ENCODE measurements at places on chromosomes 1 and 21.

- H3K4me1 ChIP-seq: no peaks in the 10 kb centered on the region
- peaks cover 6% of the 10 kb centered on the region for H3K36me3 ChIP-seq
- no peak overlapping the region for H3K4me3 ChIP-seq
- no peaks in the 10 kb centered on the region for H3K27me3 ChIP-seq
Observed at GRCh38 chr1:246837418-246838117, 94.2 kb downstream of the AHCTF1 start.

DNA sequence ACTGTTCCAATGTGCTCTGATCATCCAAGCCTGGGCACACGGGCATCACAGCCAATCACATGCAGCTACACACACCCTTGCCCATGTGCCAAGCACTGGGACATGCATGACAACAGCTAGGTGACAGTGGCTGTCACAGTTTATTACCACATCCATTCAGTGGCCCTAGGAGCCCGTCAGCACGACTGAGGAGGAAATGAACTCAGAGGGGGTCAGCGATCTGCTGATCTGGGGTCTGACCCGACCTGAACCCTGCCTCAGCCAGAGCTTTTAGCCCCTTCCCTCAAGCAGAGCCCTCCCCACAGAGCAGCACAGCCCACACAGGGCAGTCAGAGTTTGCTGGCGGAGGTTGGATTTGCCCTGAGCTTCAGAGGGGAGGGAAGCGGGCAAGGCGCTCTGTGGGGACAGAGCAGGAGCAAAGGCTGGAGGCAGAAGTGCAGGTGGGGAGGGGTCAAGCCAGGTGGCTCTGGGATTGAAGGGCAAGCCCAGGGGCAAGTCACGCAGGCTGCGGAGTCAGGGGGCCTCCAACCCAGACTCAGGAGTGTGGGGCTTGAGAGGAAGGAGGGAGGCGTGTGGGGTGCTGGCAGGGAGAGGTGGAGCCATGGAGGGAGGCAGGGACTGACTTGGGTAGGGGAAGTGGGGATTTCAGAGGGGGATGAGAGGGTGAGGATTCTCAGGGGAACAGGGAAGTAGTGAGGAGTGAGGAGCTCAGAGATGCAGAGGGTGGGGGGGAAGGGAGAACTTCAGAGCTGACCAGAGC lies 10.4 kb downstream of the SH3BGRL3 start:
- peaks cover 10% of the 10 kb centered on the region for H3K4me1 ChIP-seq
- DNase-seq: no peak
- peak overlapping the region; percentile 60 for H3K27ac ChIP-seq
- H3K36me3 ChIP-seq: no peaks in the 10 kb centered on the region
- H3K27me3 ChIP-seq: no peaks in the 10 kb centered on the region
- no peak overlapping the region for H3K4me3 ChIP-seq

- no peak overlapping the region for H3K4me3 ChIP-seq
- no peaks in the 10 kb centered on the region for H3K36me3 ChIP-seq
- peaks cover 27% of the 10 kb centered on the region for H3K4me1 ChIP-seq
- no peaks in the 10 kb centered on the region for H3K27me3 ChIP-seq
Observed at GRCh38 chr21:34336245-34336644, 27.6 kb upstream of the KCNE2 start.

DNA sequence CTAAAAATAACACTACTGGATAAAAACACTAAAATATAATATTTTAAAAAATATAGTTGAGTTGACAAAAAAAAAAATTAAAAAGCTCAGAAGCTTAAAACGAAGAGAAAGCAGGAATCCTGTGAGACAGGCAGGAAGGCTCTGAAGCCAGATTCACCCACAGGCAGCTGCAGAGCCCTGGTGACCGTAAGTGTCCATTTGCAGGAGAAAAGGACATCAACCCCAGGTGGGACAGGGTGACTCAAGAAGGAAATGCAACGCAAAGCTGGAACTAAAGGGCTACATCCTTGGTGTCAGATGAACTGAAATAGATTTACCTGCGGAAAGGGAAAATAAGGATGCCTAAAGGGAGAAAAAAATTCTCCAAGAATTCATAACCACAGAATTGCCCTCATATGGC lies 46.8 kb downstream of the USP24 start:
- no peak for DNase-seq
- peaks cover 17% of the 10 kb centered on the region for H3K36me3 ChIP-seq
- H3K4me1 ChIP-seq: no peaks in the 10 kb centered on the region

DNA sequence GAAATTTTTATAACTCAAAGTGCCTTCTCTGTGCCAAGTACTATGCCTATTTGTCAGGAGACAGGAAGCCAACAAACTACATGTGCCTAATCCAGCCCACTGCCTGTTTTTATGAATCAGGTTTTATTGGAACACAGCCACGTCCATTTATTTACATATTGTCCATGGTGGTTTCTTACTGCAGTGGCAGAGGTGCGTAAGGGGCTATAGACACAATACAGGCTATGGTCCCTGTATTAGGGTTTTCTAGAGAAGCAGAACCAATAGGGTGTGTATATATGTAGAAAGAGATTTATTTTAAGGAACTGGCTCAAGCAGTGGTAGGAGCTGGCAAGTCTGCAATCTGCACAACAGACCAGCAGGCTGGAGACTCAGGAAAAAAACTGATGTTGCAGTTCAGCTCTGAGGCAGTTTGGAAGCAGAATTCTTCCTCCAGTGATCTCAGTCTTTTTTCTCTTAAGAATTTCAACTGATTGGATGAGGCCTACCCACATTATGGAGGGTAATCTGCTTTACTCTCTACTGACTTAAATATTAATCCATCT lies 15.4 kb downstream of the PPIE start:
- H3K27me3 ChIP-seq: no peaks in the 10 kb centered on the region
- no peak overlapping the region for H3K4me3 ChIP-seq
- peak overlapping the region; percentile 71 for H3K27ac ChIP-seq
- H3K36me3 ChIP-seq: peaks cover 54% of the 10 kb centered on the region

GRCh38 chr1:227899820-227900449 lies 47.8 kb downstream of the WNT9A start:
- H3K27me3 ChIP-seq: no peaks in the 10 kb centered on the region
- no peak overlapping the region for H3K27ac ChIP-seq
- no peak overlapping the region for H3K4me3 ChIP-seq
- H3K4me1 ChIP-seq: no peaks in the 10 kb centered on the region

GRCh38 chr1:154316704-154317103 lies 4.2 kb upstream of the AQP10 start:
- no peaks in the 10 kb centered on the region for H3K4me1 ChIP-seq
- H3K27me3 ChIP-seq: no peaks in the 10 kb centered on the region
- H3K36me3 ChIP-seq: no peaks in the 10 kb centered on the region
- no peak overlapping the region for H3K4me3 ChIP-seq
- no peak for DNase-seq

DNA sequence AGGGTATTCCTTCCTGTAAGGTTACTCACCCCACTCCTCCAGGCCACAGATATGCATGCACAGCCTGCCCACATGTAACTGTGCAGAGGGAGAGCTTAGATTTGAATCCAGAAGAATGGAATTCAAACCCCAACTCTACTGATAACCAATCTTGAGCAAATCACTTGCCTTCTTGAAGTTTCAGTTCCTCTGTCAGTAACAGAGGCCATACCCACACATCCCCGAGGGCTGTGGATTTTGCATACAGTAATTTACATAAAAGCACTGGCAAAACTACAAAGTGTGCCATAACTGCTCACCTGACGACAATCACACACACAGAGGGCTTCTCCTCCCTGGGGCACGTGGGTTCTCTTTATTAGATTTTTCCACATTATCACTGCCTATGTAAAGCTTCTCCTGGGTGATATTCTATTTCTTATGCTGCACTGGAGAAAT lies 18.6 kb downstream of the CD247 start:
- H3K4me3 ChIP-seq: no peak overlapping the region
- H3K36me3 ChIP-seq: no peaks in the 10 kb centered on the region
- H3K4me1 ChIP-seq: no peaks in the 10 kb centered on the region
- no peak overlapping the region for H3K27ac ChIP-seq
- no peaks in the 10 kb centered on the region for H3K27me3 ChIP-seq

GRCh38 chr21:33286600-33287456 lies 20.7 kb downstream of the IL10RB start:
- peaks cover 7% of the 10 kb centered on the region for H3K4me1 ChIP-seq
- DNase-seq: no peak
- H3K27ac ChIP-seq: peak overlapping the region; percentile 42
- peaks cover 16% of the 10 kb centered on the region for H3K36me3 ChIP-seq
- H3K4me3 ChIP-seq: peak overlapping the region; percentile 40

- no peak for DNase-seq
- no peaks in the 10 kb centered on the region for H3K27me3 ChIP-seq
- H3K36me3 ChIP-seq: no peaks in the 10 kb centered on the region
- H3K4me3 ChIP-seq: peak overlapping the region; percentile 65
- H3K27ac ChIP-seq: no peak overlapping the region
Observed at GRCh38 chr1:16072616-16073484, 601 bp downstream of the FAM131C start.

GRCh38 chr1:76237211-76237610 lies 162.7 kb downstream of the ST6GALNAC3 start:
- H3K4me3 ChIP-seq: no peak overlapping the region
- no peak overlapping the region for H3K27ac ChIP-seq
- no peak for DNase-seq
- H3K27me3 ChIP-seq: no peaks in the 10 kb centered on the region

All from thoracic aorta (tissue), 2 donors.